ENCODE measurements at places on chromosomes 5 and 9.

- no peak for DNase-seq
Measured at GRCh38 chr5:62082370-62082801, 223.6 kb upstream of the KIF2A start.

DNA sequence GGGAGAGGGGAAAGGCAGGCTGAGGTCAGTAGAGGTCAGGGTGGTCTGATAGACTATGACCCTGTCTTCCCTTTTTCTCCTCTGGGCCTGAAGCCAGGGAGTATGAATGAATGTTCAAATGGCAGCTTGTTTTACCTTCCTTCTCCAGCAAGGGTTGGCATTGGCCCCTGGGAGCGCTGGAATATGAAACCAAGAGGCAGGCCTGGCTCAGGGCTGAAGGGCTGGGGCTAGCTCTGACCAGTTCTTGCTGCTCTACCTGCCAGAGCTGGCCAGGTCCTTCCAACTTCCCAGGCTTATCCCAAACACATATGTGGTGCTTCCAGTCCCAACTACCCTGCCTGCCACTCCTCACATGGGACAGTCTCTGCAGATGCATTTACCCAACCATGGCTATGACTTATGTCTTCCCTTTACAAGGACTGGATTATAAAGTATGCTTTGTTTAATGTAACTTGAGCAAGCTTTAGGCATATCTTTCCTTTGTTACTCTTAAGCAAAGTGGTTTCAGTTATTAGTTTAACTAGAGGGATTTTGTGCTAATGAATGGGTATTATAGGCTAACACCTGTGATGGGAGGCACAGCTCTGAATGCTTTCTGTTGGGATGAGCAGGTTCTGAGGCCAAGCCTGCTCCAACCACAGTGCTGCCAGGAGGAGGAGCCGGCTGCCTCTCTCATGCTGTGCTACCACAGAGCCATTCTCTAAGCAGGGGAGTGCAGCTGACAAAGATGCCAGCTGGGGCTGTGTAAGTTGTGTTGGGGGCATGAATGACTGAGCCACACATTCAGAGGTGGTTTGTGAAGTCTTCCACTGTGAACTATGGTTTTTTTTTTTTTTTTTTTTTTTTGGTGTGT, 6.1 kb downstream of the CCNI2 start:
- DNase-seq = no peak

DNA sequence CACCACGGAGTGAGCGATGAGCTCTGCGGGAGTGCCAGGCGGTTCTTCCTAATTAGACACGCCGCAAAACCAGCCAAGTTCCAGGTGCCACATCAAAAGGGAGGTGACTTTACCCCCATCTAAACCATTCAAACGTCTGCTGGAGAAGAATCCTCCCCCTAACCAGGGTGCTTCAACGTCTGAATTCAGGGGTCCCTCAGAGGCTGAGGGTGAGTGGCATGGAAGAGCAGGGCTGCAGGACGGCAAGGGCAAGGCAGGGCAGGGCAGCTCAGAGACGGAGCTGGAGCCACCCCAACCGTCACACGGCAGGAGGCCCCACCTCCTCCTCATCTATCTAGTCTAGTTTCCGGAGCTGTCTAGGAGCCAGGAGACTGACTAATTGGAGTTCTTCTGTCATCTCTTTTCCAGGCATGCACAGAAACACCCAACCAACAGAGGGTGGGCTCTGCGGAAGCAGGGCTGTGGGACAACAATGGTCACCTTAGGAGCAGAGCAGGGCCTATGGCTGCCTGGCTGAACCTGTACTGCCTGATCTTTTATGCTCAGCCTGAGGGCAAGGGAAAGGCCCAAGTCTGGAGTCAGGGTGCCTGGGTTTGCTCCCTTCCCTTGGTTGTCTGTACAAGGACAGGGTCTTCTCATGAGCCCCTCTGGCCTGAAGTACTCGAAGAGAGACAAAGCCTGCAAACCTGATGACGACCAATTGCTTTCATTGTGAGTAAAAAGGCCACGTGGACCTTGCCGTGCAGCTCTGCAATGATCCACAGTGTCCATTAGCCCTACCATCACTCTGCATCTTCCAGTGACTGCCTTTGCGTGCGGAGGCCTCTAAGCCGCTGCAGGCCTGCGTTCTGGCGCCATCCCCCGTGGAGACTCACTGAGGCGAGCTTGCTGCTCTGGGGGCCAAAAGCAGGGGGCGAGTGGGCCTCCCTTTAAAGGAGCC, 81.0 kb upstream of the SLC25A51 start:
- DNase-seq = no peak

DNA sequence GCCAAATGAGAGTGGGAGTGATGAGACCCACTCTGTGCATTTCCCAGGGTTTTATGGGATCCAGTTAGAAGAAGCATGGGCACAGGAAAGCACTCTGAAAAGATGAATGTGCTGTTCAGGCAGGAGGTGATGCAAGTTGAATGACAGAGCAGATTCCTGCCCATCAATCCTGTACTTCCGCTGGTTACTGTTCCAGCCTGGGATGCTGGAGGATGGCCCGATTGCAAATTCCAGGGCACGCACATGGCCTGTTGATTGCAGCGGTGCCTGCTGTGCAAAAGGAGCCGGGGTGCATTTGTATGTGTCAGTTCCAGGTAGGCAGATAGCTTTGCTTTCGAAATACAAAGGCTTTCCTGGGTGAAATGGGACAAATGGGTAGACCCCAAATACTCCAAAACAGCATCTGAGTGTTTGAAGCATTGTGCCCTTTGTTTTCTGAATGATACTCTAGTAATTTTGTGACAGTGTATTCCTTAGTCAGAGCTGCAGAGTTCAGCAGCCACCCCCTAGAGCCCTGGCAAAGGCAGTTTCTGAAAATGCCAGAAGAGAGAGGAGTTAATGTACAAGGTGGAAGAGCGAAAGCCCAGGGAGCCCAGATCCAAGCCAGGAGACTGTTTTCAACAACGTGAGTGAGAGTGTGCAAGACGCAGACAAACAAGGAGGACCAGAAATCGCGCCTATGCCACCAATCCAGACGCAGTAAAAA, 454.2 kb upstream of the CLINT1 start:
- DNase-seq = no peak

- no peak for DNase-seq
Measured at GRCh38 chr9:19698960-19699359, 89.9 kb downstream of the SLC24A2 start.

- no peak for DNase-seq
Measured at GRCh38 chr5:169647566-169647965, 10.5 kb downstream of the DOCK2 start.

DNA sequence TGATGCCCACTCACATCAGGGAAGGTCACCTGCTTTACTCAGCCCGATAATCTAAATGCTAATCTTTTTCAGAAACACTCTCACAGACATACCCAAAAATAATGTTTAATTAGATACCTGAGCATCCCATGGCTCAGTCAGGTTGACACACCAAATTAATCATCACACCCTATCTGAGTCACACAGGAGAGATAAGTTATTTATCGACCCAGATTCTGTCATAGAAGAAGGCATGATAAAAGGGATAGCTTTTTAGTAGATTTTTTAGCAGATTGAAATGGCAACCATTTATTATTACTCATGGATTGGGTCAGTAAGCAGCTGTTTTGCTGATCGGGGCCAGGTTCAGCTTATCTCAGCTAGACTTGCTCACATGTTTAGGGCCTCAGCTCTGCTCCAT, 97.8 kb upstream of the TYRP1 start:
- DNase-seq = no peak

GRCh38 chr5:74953937-74954720, 87.9 kb upstream of the FAM169A start:
- DNase-seq = no peak
